GM06990 (cell line): ENCODE measurements at places on chromosomes 2 and 18.

GRCh38 chr2:95667480-95667879, 75.7 kb downstream of the TRIM43 start:
- DNase-seq = no peak

GRCh38 chr2:241706537-241706936, 4.7 kb downstream of the ING5 start:
- no peak for DNase-seq

- no peak for DNase-seq
These were observed 1175.1 kb upstream of the ACVR2A start for GRCh38 chr2:146669735-146670134.

- no peak for DNase-seq
These were observed 263.1 kb upstream of the ID2 start for GRCh38 chr2:8418721-8419120.

DNA sequence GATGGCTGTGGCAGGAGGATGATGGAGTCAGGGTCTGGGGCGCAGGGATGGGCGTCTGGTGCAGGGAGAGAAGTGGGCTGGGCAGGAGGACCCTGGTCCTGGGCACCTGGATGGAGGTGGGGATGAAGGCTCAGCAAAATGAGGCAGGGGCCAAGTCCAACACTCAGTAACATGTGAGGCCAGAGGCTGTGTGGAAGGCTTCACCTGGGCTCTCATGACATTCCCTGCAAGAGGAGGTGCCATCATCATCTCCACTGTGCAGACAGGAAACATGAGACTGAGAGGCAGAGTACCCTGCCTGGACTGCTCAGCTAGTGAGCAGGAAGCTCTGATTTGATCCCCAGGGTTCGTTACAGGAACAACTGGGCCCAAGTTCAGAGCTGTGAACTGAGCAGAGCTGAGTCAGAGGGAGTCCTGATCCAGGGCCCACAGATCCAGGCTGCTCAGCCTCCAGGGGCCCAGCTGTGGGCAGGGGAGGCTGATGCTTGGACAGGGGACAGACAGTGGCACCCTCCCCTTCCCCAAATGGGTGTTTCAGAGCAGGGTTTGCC, 36.9 kb downstream of the HJURP start:
- no peak for DNase-seq

DNA sequence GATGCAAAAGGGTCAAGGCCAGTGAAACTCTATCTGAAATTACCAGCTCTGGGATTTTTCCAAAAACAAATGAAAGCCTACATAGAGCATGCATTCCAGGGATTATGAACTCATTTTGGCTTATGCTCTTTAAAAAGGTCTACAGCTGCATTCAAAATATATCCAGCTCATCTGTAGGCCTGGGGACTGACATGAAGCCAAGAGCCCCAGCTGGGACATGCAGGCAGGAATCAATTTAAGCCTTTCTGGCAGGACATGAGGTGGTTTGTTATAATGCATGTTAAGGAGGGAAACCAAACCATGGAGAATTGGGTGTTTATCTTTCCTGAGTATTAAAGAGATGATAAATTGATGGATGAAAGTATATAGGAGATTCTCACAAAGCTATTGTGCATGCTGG, 164.5 kb downstream of the RBM43 start:
- DNase-seq = no peak

GRCh38 chr18:49997558-49997957, 184.2 kb upstream of the ACAA2 start:
- DNase-seq = no peak

DNA sequence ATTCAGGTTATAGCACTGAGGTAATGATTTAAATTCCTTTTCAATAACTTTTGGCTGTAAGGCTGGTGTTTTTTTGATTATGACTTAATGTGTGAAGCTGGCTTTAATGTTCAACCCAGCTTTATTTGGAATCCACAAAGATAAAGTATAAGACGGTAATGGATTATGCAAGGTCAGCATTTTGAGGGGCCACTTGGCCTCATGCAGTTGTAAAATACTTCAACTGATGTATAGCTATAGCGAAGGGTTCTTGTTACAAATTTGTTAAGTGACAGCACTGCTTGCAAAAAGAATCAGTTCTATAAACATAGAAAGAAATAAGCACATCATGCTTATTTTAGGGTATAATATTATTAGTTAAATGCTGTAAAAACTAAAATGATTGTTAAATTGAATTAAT, 36.6 kb downstream of the LRP1B start:
- no peak for DNase-seq

DNA sequence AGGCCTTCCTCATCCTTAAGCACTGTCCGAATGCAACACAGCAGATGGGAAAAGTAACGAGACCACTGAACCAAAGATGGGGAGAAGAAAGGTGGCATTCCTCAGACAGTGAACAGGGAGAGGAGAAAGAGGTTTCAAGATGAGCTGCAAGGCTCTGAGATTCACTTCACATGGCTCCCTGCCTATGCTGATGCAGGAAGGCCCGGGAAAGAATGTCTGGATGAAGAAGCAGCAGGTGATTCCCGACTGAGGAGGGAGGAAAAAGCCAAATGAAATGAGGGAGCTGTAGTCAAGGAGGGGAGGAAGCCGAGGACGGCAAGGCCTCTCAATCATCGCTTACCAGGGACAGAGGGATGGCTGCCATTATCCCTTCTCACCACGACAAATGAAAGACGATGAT, 98.5 kb upstream of the BOD1L2 start:
- DNase-seq = no peak

- no peak for DNase-seq
These were observed 92.0 kb downstream of the ACTR2 start for GRCh38 chr2:65319674-65320041.

GRCh38 chr2:47277987-47278386, 122.9 kb upstream of the STPG4 start:
- DNase-seq = no peak

GRCh38 chr2:231563378-231563961, 29.2 kb upstream of the TEX44 start:
- DNase-seq = no peak
